ENCODE measurements at places on chromosomes 3 and 15. TPM values are rescaled to one million over a fixed set of nuclear protein-coding genes. Genes with fewer than 3 reads are reported as not detected.

SPTSSB gene
- total RNA-seq, result 4.1 TPM

PYGO1 gene
- 36.4 TPM for total RNA-seq

DAZL gene
- total RNA-seq, result not detected

NEO1 gene
- total RNA-seq, result 83.9 TPM

GP5 gene
- 1.1 TPM for total RNA-seq

STAC gene
- total RNA-seq, result 13.7 TPM

C3orf80 gene
- 0.66 TPM for total RNA-seq

BOC gene
- 104 TPM for total RNA-seq

PPARG gene
- total RNA-seq, result 5.5 TPM

PSTPIP1 gene
- 3.4 TPM for total RNA-seq

COL6A5 gene
- total RNA-seq, result 0.16 TPM

IL16 gene
- 7.1 TPM for total RNA-seq

HHATL gene
- 9.6 TPM for total RNA-seq

ADAMTS17 gene
- 24.5 TPM for total RNA-seq

GOLGA8J gene
- total RNA-seq, result 0.33 TPM

RBPMS2 gene
- total RNA-seq, result 0.93 TPM

CLDN16 gene
- 0.16 TPM for total RNA-seq

RTP3 gene
- total RNA-seq, result not detected

OTOL1 gene
- not detected for total RNA-seq

PLOD2 gene
- 77.2 TPM for total RNA-seq

SCG5 gene
- total RNA-seq, result 42.4 TPM

ZKSCAN7 gene
- 29.9 TPM for total RNA-seq

PLA1A gene
- total RNA-seq, result 1.3 TPM

ALPK3 gene
- total RNA-seq, result 11.1 TPM

MRPS25 gene
- 40.8 TPM for total RNA-seq

MESP2 gene
- 2.8 TPM for total RNA-seq

SNRK gene
- 97.6 TPM for total RNA-seq

GOLGA6A gene
- total RNA-seq, result 0.49 TPM

ACKR4 gene
- 6.6 TPM for total RNA-seq

ZIC4 gene
- total RNA-seq, result 5.5 TPM

CAMP gene
- not detected for total RNA-seq

PCSK6 gene
- total RNA-seq, result 48.1 TPM

ZNF592 gene
- total RNA-seq, result 17.2 TPM
